Stromal cell of bone marrow (primary cell): ENCODE measurements at places on chromosomes 11 and 22.

GRCh38 chr22:38707984-38708383 is 2.2 kb downstream of the GTPBP1 start:
- no peak for DNase-seq

DNA sequence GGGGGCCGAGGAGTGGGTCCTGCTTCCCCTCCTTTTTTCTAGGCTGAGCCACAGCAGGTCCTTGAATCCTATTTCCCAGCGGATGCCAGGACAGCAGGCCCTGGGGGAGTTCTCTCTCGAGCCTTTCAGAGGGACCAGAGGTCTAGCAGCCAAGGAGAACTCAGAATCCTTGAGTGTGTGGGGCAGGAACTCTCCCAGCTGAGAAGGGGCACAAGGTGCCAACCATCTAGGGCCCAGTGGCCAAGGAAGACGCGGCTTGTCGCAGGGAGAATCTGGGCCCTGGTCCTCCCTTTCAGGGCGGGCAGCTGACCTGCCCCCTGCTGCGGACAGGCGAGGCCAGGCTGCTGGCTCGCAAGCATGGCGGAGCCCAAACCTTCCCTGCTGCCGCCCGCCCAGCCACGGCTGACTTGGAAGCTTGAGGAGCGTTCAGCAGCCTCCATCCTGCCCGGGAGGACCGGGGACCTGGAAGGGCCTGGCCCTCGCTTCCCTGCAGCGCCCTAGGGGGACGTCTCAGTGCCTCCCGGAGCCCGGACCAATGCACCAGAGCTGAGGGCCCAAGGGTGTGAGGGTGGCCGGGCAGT is 972 bp upstream of the TSSC4 start:
- no peak for DNase-seq

GRCh38 chr22:17945888-17946648 is 78.3 kb downstream of the MICAL3 start:
- no peak for DNase-seq

DNA sequence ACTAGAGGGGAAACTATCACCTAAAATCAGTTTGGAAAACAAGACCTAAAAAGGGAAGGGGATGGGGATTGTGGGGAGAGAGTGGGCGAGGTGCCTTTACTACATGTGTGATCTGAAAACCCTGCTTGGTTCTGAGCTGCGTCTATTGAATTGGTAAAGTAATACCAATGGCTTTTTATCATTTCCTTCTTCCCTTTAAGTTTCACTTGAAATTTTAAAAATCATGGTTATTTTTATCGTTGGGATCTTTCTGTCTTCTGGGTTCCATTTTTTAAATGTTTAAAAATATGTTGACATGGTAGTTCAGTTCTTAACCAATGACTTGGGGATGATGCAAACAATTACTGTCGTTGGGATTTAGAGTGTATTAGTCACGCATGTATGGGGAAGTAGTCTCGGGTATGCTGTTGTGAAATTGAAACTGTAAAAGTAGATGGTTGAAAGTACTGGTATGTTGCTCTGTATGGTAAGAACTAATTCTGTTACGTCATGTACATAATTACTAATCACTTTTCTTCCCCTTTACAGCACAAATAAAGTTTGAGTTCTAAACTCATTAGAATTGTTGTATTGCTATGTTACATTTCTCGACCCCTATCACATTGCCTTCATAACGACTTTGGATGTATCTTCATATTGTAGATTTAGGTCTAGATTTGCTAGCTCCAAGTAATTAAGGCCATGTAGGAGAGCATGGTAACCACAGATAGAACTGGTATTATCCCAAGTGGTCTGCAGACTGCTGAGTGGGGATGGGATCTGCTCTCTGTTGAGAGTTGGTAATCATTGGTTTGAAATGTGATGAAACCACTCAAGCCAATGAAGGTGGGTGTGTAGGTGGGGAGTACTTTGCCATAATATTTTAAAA is 3.6 kb downstream of the NEAT1 start:
- peak; percentile 37 for DNase-seq

GRCh38 chr11:128563308-128563707 is 24.1 kb downstream of the ETS1 start:
- no peak for DNase-seq

DNA sequence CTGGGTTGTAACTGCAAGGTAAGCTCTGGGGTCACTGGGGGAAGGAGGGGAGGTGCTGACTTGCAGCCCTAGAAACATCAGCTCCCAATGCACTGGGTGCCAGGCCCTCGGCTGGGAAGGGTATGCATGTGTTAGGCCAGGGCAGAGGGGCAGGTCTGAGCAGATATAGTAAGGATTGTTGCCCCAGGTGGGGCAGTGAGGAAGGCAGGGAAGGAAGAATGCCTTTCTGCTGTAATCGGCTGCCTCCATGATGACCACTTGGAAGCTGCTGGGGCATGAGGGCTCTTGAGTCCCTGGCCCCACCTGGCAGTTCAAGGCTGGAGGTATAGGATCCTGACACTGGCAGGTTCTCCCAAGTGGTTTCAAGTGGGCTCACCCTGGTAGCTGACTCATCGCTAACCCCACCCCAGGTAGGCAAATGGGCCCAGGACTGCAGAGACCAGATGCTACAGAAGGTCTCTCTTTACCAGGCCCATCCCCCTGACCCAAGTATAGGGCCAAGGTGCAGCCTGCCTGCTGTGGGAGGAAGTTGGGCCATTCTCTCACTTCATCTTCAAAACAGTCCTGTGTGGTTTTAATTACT is 56.7 kb downstream of the TIMP3 start:
- no peak for DNase-seq
